ENCODE measurements at places on chromosomes 2 and 18.

DNA sequence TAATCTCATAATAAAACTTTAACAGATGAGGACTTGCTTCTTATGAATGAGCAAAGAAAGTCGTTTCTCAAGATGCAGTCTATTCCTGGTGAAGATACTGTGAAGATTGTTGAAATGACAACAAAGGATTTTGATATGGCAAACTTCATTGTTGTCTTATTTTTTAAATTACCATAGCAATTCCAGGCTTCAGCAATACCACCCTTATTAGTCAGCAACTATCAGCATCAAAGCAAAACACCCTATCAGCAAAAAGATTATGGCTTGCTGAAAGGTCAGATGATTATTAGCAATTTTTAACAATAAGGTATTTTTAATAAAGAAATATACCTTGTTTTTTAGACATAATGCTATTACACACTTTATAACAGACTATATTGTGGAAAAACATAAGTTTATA is 88.3 kb downstream of the COL5A2 start:
- no peak for DNase-seq

- no peak for DNase-seq
These were observed 758.0 kb upstream of the NRXN1 start for GRCh38 chr2:51789918-51790317.

- DNase-seq = no peak
These were observed 137.4 kb downstream of the CALCRL start for GRCh38 chr2:187310701-187311100.

DNA sequence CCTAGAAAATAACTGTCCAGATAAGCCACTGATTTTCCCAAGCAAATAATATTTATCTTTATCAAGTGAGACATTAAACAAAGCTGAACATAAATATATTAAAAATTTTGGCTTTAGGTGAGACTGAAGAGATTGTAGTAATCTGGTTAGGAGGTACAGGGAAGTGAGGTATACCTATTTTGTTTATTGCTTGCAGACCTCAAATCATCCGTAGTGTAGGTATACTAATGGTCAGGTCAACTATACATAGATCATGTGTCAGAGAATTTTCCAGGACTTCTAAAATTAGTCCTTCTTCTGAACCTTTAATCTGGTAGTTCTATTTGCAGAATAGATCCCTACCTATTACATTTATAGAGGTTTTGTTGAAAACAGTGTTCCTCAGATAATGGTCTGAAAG is 41.5 kb downstream of the SP140 start:
- no peak for DNase-seq

- no peak for DNase-seq
These were observed 86.9 kb downstream of the KCTD1 start for GRCh38 chr18:26461405-26461804.

GRCh38 chr2:61959381-61960293 is 54.2 kb downstream of the COMMD1 start:
- no peak for DNase-seq

- no peak for DNase-seq
These were observed 4.8 kb upstream of the ID2 start for GRCh38 chr2:8676921-8677645.

- DNase-seq = no peak
These were observed 249.7 kb downstream of the RPRM start for GRCh38 chr2:153228904-153229303.

DNA sequence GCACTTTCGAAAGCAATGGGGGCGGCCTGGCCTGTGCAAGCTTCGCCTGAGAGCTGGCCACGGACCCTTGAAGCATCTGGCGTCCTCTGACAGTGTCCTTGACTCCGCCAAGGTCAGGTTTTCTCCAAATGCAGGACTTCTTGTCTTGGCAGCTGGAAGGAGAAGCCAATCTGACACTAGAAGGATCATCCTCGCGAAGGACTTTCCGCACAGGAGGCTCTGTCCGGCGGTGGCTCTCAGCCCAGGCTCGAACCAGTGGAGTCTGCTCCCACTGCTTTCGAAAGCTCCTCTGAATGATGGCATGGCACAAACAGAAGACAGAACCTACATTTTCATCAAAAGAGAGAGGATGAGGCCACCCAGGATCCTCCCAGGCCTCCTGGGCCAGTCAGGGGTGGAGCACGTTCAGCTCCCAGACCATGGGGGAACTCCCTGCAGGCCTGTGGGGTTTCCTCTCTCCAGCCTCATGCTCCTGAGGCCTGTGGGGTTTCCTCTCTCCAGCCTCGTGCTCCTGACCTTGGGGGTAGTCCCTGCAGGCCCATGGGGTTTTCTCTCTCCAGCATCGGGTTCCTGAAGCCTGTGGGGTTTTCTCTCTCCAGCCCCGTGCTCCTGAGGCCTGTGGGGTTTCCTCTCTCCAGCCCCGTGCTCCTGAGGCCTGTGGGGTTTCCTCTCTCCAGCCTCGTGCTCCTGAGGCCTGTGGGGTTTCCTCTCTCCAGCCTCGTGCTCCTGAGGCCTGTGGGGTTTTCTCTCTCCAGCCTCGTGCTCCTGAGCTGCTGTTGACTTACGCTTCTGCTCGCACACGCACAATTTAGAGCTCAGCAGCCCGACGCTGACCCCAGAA is 396.5 kb upstream of the SALL3 start:
- no peak for DNase-seq
